Left colon (tissue), 2 donors: ENCODE measurements at places on chromosomes 3 and 15.

DNA sequence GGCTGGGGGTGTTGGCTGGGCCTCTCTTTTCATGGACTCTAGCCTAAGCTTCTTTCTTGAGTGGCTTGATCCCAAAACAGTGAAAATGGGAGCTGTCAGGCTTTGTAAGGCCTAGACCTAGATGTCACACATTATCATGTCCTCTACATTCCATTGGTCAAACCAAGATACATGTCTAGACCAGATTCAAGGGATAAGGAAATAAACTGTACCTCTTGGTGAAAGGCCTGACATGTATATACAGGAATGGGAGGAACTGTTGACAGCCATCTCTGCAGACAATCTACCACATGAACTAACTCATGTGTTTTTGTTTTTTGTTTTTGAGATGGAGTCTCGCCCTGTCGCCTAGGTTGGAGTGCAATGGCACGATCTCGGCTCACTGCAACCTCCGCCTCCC, 11.1 kb upstream of the RPP25 start:
- no peak for DNase-seq

GRCh38 chr3:117366574-117366973, 657.0 kb downstream of the TUSC7 start:
- DNase-seq, result no peak

- no peak for DNase-seq
Measured at GRCh38 chr3:175335229-175335628, 476.1 kb downstream of the NAALADL2 start.

DNA sequence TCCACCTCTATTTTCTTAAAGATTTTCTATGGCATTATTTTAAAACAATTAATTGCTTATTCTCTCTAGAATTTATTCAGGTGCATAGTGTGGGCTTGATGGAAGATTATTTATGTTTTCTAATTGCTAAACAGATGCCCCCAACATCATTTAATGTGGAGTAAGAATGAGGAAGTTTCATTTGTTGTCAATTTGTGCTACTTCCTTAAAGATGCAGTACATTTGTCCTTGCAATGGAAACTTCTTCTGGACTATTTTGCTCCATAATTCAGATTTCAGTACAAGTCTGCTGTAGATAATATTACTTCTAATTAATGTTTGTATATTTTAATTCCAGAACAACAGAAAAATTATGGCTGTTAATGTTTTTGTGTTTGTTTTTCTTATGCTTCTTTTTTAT, 104.8 kb downstream of the TGFBR2 start:
- no peak for DNase-seq

- DNase-seq, result no peak
Measured at GRCh38 chr3:27680517-27681246, 41.4 kb downstream of the EOMES start.

GRCh38 chr3:66991459-66991858, 6.6 kb upstream of the KBTBD8 start:
- no peak for DNase-seq

DNA sequence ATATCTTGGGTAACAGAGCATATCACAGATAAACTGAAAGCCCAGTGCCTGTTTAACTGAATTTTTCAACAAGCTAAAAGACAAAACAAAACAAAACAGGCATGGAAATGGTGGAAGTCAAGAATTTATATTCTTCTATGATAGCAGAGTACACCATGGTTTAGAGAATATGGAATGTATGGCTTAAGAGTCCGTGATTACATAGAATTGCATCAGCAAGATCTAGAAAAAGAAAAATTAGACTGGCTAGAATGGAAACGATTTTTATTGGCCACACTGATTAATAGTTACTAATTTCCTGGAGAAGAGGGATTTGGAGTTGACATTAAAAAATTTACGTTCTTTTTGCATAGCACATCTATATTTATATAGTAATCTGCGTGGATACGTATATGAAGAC, 435.2 kb upstream of the DPPA4 start:
- no peak for DNase-seq

- no peak for DNase-seq
Measured at GRCh38 chr15:28899061-28899738, 13.4 kb downstream of the APBA2 start.

- DNase-seq, result peak; percentile 93
Measured at GRCh38 chr15:85543741-85544155, 163.3 kb downstream of the AKAP13 start.

DNA sequence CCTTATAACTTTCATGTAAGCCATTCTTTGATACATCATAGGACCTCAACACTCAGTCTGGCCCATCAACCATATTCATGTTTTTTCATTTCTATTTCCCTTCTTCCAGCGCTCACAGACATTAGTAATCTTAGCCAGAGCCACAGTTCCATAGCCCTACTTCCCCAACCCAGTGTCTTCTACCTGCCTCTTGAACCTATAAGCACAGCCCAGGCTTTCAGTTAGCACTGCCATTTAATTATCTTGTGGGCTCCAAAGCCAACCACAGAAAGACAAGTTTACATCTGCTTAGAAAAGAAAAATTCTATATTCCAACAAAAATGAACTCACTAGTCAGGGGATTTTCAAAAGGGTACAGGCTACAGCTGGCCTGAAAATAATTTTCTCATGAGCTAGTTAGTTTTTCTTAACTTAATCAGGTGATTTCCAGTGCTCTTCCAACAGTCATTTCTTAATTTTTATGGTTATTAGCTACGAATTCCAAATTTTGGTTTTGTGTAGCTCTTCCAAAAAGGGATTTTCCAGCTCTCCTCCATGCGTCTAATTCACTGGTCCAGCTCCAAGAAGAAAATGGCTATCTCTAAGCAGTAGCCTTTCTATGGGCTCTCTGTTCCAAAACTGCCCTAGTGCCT, 13.7 kb downstream of the CD200 start:
- no peak for DNase-seq

- no peak for DNase-seq
Measured at GRCh38 chr3:145124900-145125678, 1035.9 kb downstream of the PLOD2 start.

DNA sequence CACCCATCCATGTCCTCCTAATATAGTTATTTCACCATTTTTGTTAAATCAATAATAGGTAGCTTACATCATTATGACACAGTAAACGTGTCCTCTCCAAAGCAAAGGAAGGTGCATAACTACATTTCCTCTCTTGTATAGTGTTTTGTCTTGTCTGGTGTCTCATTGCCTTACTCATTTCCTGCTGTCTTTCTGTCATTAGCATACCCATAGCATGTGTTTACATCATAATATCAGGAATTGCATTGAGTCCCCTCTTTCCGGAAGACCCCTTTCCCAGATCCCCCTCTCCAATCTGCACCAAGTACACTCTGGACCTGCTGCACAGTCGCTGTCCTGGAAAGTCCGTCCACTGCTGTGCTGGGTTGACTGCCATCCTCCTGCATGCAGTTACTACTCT, 47.9 kb downstream of the SOX14 start:
- no peak for DNase-seq

GRCh38 chr15:90561344-90562244, 31.9 kb downstream of the CRTC3 start:
- DNase-seq, result no peak

GRCh38 chr3:123785602-123786001, 98.5 kb downstream of the MYLK start:
- no peak for DNase-seq

DNA sequence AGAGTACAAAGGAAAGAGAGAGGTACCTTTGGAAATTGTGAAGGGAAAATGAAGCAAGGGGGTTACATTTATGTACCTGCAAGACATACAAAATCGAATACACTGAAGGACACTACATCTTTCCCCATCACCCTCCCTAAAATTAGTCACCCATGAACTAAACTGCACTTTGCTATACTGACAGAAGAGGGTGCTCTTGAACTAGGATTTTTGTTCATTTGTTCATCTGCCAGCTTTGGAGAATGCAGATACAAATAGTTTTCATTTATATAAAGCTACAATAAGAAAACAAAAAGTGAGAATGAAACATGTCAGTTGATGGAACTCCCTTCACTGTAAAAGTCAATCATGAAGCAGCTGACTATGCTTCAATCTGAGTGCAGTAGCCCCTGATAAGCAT, 55.7 kb downstream of the PCCB start:
- no peak for DNase-seq

- no peak for DNase-seq
Measured at GRCh38 chr3:123880998-123881561, 3.1 kb downstream of the MYLK start.

- no peak for DNase-seq
Measured at GRCh38 chr15:32736701-32737061, 18.9 kb downstream of the GREM1 start.

DNA sequence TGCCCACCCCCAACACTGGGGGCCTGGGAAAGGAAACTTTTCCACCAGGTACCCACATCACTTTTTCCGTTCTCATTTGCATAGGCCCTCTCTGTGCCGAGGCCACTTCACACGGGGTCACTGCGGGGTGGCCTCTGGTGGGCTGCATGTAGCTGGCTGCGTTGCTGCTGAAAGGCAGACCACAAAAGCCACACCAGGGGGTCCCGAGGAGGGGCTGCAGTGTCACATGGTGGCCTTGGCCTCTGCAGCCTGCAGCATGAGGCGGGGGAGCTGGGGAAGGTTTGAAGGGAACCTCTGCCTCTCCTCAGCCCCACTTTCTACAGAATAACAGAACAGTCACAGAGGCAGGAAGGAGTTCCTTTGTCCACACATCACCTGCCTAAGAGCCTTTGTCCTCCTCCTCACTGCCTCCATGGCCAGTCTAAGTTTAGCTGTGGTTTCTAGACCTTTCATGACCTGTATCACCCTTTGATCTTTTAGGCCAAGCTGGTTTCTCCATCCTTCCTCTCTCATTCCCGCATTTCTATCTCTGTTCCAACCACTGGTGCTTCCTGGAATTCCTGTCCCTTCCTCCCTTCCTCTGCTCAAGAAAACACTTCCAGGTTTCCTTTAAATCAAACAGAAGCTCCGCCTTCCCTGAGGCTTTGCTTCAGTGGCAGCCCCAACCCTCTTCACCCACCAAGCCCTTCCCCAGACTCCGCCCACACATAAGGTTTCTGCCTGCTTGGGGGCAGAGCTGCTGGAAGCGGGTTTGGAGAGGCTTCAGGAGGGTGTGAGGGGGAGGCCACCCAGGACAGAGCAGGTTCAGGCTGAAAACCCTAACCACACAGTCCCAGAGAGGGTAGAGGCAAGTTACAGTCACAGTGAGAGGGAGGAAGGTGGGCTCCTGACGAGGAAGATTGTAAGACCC, 150.7 kb upstream of the TLE3 start:
- no peak for DNase-seq

DNA sequence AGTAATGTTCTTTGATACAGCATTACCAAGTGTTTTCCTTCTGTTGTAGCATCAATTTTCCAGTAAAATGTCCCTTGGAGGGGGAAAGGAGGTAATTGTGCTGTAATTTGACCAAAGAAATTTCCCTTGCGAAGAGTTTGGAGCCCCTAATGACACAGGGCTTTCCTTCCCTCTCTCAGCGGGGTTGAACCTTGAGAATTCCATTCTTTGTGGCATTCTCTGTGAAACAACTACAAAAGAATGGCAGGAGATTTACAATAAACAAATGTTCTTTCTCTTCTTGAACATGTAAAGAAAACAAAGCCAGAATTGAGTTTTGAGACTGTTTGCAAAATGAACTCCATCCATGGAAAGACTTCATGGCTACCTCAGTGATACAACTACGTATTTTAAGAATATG, 53.4 kb downstream of the SIDT1 start:
- no peak for DNase-seq

- DNase-seq, result no peak
Measured at GRCh38 chr3:150917951-150918350, 12.7 kb upstream of the MINDY4B start.
